ENCODE measurements at places on chromosomes 3 and 15. TPM values are rescaled to one million over a fixed set of nuclear protein-coding genes. Genes with fewer than 3 reads are reported as not detected.

DNA sequence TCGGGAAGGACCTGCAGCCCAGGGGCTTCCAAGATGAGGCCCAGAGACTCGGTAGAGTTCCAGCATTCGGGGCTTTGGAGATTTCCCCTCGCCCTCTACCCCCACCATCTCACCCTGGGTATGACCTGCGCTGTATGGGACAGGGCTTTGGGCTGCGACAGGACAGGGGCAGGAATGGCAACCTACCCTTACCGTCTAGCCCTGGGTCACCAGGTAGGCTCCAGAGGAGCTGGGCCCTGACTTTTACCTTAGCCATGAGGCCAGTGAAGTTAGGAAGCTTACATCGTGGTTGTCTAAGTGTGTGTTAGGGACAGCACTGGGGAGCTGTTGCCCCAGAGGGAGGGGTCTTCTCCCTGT lies 683 bp downstream of the PPM1M start:
- no peak for DNase-seq

DNA sequence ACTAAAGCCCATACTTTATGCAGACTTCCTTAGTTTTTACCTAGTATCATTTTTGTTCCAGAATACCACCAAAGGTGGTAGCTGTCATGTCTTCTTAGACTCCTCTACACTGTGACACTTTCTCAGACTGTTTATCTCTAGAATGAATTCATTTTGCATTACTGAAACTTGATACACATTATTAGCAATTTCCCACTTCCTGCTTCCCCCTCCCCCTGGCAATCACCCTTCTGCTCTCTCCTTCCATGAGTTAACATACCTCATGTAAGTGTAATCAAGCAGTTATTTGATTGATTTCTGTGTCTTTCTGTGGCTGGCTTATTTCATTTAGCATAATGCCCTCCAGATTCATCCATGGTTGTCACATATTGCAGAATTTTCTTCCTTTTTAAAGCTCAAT lies 204.9 kb downstream of the STAG1 start:
- DNase-seq = peak; percentile 16

- DNase-seq = no peak
Measured at GRCh38 chr3:183870563-183870962, 14.1 kb downstream of the PARL start.

DNA sequence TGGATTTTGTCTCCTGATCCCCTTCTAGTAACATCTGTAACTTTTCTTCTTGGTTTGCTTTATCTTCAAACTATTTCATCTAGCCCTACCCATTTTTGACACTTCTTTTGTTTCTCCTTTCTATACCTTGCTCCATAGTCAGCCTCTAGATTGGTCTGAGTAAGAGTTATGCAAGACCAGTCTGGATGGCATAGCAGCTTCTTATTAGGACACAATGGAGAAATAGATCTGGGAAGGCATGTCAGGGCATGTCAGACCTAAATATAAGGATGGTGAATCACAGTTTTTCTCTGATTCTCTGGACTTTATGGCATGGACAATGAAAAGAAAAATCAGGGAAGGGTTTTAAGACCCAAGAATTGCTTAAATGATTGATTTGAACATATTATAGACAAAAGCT lies 452.5 kb downstream of the RAP2B start:
- DNase-seq = no peak

DNA sequence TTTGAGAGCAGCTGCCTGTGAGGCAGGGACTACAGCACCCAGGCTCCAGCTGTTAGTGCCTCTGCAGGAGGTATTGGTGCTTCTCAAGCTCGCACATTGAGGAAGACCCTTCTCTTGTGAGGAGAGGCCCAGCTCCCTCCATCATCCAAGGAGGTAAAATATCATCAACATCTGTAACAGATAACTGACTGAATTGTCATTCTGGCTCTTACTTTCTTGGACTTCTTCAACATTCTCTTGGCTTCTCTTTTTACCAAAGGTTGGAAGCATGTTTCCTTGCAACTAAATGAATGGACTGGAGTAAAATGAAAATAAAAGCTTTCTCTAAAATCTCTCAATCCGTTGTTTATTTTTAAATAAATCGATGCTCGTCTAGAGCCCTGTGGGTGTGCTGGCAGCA lies 53.1 kb upstream of the PXYLP1 start:
- DNase-seq = no peak

GRCh38 chr3:64459711-64460110 lies 228.1 kb downstream of the ADAMTS9 start:
- no peak for DNase-seq

The ERICH6 gene
- not detected for total RNA-seq

Data from PC-3 (cell line).